ENCODE measurements at places on chromosomes 2 and 18.

- no peak for DNase-seq
Observed at GRCh38 chr18:63974991-63975390, 5.1 kb downstream of the SERPINB8 start.

- no peak for DNase-seq
Observed at GRCh38 chr18:27378431-27379095, 193.5 kb upstream of the CHST9 start.

GRCh38 chr2:239288951-239289511 lies 111.8 kb downstream of the HDAC4 start:
- DNase-seq: peak; percentile 19

- DNase-seq: no peak
Observed at GRCh38 chr2:238710032-238710735, 137.7 kb upstream of the TWIST2 start.

DNA sequence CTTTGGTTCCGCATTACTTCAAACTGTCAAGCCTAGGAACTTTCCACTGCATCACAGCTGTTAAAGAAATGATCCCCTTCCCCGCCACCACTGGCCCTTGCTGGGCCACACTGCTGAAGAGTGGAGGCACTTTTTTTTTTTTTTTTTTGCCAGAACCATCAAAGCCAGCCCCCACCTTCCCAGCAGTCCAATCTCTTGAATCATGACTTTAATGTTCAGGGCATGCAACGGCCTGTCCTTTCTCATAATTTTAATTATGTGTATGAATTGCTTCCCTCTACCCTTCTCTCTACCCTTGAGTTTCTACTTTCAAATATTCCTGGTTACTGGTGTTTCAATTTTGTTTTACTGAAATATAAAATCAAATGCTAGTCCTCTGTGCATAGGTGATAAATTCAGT lies 102.1 kb upstream of the LMAN1 start:
- DNase-seq: no peak

GRCh38 chr2:47508641-47509040 lies 105.7 kb downstream of the MSH2 start:
- no peak for DNase-seq

DNA sequence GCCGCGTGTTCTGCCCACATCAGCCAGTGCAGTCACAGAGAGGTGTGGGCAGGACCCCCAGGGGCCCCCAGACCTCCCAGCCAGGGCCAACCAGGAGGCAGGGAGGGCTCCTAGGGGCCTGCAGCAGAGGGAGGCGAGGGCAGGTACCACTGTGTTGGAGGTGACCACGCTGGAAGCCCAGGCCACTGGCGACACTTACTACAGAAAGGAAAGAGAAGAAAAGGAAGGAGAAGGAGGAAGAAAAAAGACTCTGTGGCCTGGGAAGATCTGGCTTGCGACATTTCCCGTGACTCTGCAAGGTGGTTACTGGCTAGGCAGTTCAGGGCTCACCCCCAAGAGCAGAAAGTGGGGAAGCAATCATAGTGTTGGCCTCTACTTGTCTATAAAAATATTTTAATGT lies 98.1 kb upstream of the BCL2L11 start:
- DNase-seq: no peak

DNA sequence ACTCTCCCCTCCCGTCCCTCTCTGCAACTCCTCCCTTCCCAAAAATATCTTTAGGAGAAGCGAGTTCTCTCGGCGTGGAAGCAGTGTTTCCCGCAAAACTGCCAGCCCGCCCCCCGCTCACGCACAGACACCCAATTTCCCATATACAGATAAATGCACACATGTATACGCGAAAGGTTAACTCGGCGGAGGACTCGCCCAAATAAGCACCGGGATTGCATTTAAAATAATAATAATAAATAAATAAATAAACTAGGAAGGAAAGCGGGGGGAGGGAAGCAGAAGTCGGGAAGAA lies 70.0 kb upstream of the PSMD14 start:
- no peak for DNase-seq

GRCh38 chr18:79950515-79951341 lies 725 bp downstream of the SLC66A2 start:
- DNase-seq: peak; percentile 23

- no peak for DNase-seq
Observed at GRCh38 chr18:49630246-49630699, 68.4 kb downstream of the LIPG start.

GRCh38 chr2:55014962-55015939 lies 35.0 kb downstream of the RTN4 start:
- DNase-seq: peak; percentile 51

DNA sequence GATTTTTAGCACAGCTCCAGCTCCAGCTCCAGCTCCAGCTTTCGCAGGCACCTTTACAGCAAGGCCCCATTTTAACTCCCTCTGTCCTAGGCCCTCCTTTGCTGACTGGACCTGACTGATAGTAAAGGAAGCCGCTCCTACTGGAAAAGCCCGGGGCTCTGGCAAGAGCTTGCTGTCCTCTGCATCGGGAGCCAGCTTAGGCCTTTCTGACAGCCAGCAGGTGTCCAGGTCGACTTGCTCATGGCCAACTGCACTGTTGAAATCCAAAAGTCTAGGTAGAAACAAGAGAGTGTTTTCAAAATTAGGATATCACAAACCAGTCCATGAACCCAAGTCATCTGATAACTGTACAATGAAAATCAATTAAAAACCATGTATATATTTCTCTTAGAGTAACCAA lies 161.1 kb downstream of the LAMA1 start:
- DNase-seq: no peak

GRCh38 chr2:219122202-219122980 lies 38.2 kb downstream of the NHEJ1 start:
- DNase-seq: no peak

DNA sequence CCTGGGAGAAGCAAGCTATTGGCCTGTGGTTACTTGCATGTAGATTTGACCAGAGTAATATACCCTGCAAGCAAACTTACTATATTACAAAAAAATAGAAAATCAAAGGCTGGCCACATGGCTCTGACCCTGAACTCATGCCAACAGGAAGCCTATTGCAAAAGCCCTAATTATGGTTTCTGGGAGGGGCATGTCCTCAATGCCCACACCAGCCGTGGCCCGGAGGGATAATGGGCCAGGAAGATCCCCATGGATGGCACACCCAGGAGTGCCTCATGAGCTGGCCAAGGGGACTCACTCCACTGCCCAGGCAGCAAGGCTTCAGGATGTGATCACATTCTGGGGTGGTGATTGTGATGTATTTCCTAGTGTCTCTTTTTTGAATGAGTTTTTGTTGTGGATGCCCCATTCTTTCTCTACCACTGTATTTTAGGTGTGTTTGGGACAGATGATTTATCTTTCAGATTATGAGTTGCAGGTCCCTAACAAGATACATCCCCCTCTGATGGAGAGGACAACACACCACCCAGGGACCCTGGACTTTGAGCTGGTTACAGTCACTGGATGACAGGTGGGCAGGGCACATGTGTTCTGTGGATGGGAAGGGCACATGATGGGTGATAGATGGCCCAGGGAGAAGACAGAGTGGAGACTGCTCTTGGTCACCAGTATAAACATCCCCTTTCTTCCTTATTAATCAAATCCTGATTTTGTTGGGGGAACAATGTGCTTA lies 18.7 kb upstream of the TFCP2L1 start:
- no peak for DNase-seq

DNA sequence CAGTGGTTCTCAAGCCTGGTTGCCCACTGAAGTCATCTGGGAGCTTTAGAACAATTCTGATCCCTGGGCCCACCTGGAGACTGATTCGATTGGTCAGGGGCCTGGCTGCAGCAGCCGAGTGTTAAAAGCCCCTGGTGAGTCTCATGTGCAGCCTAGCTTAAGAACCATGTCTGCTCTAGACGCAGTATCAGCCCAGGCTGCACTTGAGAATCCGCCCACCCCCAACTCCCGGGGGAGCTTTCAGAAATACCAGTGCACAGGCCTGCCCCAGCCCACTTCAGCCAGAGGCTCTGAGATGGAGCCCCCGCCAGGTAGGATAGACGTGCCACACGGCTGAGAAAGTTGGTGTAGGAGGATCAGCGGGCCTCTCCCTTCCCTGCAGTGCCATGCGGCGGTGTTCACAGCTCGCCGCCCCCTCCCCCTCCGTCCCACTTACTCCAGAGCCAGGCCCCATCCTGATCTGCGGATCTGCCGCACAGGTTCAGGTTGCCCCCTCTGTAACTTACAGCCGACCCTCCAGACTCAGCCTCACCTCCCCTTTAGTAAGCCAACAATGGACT lies 209.0 kb upstream of the RAB12 start:
- DNase-seq: peak; percentile 14

DNA sequence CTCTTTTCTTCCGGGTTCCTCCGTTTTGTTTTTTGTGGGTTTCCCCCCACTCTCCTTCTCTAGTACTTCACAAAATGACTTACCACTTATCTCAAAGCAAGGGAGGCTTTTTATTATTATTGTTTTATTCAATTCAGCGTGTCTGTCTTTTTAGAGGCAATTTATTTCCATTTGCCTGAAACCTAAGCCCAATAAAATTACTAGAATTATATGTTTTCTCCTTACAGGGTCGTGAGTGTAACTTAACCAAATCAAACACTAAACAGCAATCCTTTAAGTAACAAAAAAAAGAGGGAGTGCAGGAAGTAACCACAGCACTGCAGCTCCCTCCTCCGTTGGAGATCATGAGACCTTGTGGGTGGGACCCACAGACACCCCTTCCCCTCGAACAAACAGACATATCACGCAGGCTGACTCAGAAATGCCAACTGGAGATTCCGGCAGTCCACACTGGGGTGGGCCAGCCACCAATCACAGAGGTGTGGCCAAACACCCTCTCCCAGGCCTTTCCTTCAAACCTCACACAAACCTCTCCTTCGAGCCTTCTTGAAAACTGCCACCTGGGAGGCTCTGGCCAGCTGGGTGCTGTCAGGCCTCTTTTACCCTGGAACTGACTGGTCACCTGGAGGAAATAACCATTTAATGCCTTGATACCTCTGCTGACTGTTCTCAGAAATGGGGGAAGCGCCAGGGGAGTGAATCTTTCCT lies 207.1 kb upstream of the SMAD2 start:
- no peak for DNase-seq

GRCh38 chr2:151204756-151205155 lies 56.9 kb downstream of the RBM43 start:
- no peak for DNase-seq

DNA sequence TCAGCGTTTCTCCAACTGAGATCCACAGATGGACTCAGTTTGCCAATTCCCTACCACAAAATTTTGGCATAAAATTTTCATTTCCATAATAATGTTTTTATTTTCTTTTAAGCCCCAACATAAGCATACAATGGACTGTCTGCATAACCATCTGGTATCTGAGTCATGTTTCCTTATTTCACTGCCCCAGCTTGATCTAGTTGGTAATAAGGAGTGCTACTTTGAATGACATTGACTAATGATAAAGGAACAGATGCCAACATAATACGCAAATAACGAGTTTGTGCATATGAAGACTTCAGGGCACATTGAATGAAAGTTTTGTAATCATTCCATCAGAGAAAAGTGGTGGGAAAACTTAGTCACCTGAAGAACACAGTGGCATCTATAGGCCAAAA lies 8.8 kb upstream of the MBD2 start:
- no peak for DNase-seq

GRCh38 chr2:215140166-215140707 lies 1.8 kb upstream of the ABCA12 start:
- no peak for DNase-seq

DNA sequence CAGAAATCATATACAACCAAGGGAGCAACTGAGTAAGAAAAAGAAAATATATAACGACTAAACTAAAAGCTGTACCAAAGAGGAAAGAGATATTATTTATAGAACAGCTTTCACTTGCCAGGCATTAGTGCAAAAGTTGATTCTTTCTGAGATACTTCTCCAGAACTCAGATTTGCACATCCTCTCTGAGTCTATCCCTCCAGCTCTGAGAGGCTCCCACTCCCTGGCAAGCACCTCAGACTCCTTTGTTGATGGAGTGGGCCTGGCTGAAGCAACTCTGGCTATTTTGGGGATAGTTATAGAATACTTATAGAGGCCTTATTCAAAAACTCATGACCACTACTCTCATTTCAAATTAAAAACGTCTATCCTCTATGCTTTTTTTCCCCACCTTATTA lies 501.6 kb upstream of the TNP1 start:
- DNase-seq: no peak

GRCh38 chr2:104826016-104826415 lies 27.9 kb upstream of the POU3F3 start:
- DNase-seq: no peak

DNA sequence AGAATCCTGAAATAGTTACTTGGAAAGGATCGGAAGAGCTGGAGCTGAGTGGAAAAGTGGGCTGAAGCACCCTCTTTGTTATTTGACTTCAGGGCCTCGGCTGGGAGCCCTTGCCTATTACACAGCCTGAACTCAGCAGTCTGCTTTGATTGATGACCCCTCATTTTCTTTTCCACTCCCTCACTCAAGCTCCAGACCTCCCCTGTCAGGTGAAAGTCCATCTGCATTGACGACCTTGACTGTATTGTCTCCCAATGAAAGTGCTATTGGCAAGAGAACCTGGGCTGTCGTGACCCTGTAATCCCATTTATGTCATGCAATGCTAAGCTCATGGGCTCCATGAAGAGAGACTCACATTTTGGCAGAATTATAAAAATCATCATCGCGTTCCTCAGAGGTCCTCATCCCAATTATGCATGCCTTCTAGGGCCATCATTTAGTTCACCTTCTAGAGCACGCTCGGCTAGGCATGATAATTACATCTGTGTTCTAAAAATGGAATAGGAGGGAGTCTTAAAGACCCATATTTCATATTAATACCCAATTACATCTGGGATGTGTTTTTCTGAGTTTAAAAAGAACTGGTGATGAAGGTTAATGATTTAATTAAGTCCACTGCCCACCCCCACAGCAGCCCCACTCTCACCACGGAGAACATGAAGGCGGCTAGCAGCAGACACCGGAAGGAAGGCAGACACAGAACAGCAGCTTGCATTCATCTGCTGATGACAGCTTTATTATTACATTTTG lies 472.5 kb downstream of the PID1 start:
- DNase-seq: no peak

- DNase-seq: no peak
Observed at GRCh38 chr2:175404839-175405238, 223.3 kb upstream of the ATP5MC3 start.

- DNase-seq: no peak
Observed at GRCh38 chr2:104321796-104322349, 532.0 kb upstream of the POU3F3 start.

DNA sequence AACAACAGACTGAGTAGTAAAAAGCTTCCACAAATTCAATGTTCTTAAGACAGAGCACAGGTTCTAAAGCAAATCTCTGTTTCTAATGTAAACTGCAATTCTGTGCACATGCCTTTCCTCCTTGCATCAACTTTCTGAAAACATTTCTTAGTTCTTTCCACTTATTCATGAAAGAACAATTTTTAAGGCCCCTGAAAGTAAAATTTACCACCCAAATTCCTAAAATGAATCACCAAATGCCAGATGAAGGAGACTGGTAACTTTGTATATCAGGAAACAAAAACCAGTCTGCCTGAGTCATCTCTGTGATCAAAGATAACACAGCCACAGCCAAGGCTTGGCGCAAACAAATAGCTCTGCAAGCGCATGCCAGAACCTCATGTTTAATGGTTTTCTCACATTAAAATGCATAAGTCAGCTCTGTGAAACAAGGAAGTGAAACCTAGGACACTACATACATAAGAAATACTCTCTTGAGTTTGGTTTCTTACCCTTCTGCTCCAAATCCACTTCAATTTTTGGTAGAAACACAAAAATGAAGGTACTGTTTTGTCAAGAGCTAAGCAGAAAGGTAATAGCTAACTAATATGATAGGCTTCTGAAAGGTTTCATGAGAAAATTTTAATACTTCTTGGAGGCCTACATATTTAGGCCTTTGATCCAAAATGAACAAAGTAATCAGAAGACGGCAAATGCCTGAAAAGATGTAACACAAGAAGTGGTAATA lies 169.4 kb downstream of the THADA start:
- DNase-seq: peak; percentile 72
